ENCODE measurements at places on chromosomes 1 and 21.

DNA sequence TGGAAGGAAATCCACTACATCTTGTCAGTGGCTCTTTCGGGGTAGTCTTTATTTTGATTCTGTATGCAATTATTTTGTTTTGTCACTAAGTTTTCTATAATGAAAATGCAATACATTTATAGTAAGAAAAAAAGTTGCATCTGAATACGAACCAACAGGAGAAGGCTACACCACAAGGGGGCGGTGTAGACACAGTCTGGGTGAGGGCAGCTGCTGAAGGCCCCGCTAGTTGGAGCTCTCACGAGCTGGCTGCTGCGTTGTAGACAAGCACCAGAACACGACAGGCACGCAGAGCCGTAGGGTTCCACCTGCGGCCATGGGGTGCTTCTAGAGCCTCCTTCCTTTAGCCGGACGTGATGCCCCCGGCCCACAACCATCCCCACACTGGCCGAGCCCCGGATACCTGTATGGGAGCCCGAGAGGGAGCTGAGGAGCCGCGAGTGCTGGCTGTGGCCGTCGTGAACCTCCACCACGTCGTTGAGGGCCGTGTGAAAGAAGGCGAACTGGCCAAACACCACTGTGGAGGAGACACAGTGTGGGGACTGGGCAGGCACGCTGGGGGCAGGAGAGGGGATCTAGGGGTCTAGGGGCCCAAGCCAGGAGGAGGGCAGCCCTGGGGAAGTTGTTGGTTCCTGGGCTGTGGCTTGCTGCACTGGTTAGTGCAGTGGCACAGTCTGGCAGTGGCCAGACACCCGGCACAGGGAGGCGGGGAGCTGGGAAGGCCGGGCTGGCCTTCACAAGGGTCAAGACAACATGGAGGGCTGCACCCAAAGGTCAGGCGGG, 160.8 kb downstream of the ZSCAN20 start:
- peak; percentile 75 for DNase-seq

DNA sequence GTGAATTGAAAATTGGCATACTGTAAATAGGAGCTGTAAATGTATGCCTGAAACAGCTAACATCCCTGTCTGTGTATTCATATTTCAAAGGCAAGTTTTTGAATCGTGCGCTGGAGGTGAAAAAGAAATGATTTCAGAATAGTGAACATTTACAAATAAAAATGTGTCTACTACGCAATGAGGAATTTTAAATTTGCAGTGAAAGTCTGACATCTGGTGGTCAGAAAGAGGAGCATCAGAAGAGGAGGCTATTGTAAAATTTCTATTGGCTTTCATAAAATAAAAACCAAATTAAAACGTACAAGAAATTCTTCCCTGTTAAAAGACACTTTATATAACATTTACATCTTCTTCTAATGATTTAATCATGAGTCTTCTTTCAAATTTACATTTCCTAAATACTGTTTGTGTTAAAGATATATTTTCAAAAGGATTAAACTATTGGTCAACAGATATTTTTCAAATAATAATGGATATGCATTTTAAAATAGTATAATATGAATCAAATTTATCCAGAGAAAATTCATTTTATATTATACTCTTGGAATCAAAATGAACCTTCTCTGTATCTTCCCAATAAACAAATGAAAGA, 113.7 kb upstream of the RRP15 start:
- no peak for DNase-seq

DNA sequence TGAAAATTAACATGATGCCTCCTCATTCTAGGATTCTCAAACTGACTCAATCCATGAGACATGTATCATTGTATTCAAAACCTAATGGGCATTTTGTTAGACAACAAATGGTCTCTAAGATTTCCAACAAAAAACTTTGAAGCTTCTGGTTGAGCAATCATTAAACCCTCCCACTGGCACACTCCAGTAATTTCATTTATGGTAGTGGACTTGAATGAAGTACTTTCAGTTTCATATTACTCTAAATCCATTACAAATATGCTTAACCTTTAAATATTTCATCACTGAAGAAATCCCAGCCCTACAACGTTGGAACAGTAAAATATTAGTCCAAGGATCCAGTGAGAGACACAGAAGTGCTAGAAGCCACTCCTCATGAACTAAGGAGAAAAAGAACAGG, 43.5 kb downstream of the GBP6 start:
- DNase-seq, result no peak

GRCh38 chr1:112803906-112804762, 89.0 kb upstream of the PPM1J start:
- peak; percentile 32 for DNase-seq

DNA sequence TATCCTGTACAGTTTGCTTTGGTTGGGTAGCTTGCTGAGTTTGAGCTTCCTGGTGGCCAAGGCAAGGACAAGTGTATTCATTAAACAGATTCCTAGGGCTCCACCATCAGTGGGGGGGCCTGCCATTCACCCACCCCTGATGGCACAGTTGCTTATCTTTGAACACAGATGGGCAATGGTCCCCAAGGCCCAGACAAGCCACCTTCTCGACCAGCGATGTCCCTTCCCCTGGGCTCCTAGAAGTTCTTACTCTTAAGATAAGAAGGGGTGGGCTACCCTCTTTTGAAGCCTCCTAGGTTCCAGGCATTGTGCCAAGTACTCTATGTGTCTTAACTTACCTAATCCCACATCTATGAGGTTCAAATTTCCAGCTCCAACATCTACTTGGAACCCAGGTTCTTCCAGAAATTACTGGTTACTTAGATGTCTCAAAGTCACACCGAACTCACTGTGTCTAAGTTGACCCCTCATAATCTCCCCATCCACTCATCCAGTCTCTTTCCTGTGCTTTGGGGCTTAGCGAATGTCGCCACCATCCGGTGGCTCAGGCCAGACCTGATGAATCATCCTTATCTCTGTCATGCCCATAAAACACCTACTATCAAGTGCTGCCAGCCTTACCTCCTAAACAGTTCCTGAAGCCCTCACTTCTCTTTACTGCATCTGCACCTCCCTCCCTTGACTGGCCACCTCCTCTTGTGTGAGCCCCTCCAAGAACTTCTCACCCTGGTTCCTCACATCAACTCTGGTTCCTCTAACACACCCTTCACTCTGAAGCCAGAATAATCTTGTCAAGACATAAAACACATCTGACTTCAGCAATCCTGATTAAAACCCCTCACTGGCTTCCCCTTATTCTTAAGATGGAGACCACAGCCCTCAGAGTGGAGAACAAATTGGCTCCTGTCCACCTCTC, 50.1 kb downstream of the KLHDC7A start:
- no peak for DNase-seq

GRCh38 chr1:107105914-107106313, 34.9 kb upstream of the NTNG1 start:
- DNase-seq, result no peak
